ENCODE measurements at places on chromosomes 1 and 21.

GRCh38 chr1:224700918-224701531, 84.9 kb downstream of the CNIH3 start:
- DNase-seq: peak; percentile 28

- DNase-seq: peak; percentile 98
These were observed 32.1 kb downstream of the TGFB2 start for GRCh38 chr1:218377143-218377660.

- DNase-seq: no peak
These were observed 453 bp downstream of the TFF3 start for GRCh38 chr21:42314616-42315295.

- no peak for DNase-seq
These were observed 41.5 kb upstream of the BCAR3 start for GRCh38 chr1:93723110-93723509.

GRCh38 chr1:74673351-74674111, at the start of gene ERICH3:
ERICH3 (minus strand) TSS chr1:74673792; CDS start chr1:74673519, 273 bp downstream.
- no peak for DNase-seq

DNA sequence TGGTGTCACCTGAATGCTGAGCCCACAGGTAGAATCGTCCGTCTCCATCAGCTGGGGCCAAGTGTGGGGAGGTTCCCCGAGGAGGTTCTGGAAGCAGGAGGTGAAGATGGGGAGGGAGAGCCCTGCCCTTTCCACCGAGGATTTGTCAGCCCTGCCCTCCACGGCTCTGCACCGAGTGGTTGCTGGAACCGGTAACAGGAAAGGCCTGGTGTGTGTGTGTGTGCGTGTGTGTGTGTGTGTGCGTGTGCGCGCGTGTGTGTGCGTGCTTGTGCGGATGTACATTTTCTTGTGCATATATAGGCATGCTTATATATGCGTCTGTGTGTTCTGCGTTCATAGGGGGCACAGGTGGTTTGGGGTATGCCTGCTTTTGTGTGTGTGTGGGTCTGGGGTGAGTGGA, 3.5 kb downstream of the NBL1 start:
- DNase-seq: no peak

DNA sequence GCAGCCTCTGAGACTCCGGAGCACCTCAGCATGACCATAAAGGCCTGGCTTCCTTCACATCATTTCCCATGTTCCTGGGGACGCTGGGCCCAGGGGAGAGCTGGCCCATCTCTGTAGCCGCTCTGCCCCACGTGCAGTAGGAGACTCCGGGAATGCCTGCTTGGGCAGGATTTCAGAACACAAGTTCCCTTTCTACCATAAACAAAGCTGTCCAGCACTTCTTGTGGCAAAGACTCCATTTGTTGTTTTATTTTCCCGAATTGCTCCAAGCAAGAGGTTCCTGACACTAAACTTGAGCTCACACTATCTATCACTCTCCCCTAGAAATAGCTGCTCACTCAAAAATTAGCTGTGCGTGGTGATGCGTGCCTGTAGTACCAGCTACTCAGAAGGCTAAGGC, 21.9 kb downstream of the CHD5 start:
- no peak for DNase-seq

Data from ACHN (cell line).